ENCODE measurements at places on chromosomes 3 and 15. TPM values are rescaled to one million over a fixed set of nuclear protein-coding genes. Genes with fewer than 3 reads are reported as not detected.

GRCh38 chr3:71132995-71133730 lies 450.4 kb downstream of the FOXP1 start:
- DNase-seq, result no peak

Gene SI
- not detected for total RNA-seq

DNA sequence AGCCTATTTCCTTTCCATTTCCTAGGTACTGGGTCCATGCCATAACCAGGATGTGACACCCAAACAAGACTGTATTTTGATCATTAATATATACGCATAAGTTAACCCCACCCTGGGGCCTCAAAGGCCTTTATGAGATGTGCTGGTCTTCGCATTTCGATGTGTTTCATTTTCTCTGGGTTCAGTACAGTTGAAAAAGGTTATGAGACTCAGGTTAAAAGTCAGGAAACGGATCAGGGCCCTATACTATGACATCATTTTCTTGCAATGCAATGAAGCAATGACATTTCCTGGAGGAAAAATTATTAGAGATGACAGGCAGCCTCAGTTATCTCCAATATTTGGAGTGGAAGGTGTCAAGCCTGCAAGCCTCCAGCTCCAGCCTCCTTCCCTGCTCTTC lies 31.7 kb downstream of the TMEM212 start:
- no peak for DNase-seq

Gene DUOX2
- total RNA-seq, result 0.18 TPM

Gene HTR3E
- not detected for total RNA-seq

Gene SGO1
- total RNA-seq, result 25.6 TPM

Gene FOXB1
- total RNA-seq, result 0.36 TPM

DNA sequence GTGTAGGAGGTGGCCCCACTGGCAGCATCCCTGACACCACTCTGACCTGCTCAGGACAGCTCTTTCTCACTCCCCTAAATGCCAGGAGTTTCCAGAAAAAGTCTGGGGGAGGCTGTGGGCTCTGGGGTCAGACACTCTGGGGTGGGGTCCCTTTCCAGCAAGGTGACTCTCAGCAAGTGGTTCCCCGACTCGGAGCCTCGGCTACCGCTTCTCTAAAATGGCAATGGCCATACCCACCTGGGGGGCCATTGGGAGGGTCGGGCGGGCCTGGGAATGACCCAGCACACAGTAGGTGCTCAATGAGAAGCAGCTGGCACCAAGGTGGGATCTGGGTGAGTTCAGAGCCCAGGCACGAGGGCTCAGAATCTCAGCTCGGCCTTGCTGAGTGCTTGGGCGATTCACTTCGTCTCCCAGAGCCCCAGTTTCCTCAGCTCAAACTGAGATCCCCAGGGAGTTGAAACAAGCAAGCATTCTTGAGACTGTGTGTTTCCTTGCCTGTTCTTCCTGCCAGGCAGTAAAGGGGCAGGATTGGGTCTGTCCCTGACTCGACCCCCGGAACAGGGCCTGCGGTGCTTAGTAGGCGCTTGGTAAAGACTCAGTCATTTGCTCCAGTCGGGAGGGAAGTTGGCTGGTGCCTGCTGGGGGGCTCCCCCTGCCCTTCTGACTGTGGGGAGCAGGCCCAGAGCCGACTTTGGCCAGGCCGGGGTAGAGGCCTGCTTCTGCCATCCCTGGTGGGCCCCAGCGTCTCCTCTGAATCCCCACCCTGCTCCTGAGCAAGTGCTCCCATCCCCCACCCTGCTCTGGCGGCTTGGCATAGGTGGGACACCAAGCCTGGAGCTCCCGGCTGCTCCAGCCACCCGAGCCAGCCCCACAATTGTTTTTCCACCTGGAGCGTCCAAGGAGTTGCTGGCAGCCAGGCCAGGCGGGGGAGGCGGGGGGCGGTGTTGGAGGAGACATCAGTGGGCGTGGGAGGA lies 32.9 kb upstream of the FBLN2 start:
- DNase-seq, result no peak

DNA sequence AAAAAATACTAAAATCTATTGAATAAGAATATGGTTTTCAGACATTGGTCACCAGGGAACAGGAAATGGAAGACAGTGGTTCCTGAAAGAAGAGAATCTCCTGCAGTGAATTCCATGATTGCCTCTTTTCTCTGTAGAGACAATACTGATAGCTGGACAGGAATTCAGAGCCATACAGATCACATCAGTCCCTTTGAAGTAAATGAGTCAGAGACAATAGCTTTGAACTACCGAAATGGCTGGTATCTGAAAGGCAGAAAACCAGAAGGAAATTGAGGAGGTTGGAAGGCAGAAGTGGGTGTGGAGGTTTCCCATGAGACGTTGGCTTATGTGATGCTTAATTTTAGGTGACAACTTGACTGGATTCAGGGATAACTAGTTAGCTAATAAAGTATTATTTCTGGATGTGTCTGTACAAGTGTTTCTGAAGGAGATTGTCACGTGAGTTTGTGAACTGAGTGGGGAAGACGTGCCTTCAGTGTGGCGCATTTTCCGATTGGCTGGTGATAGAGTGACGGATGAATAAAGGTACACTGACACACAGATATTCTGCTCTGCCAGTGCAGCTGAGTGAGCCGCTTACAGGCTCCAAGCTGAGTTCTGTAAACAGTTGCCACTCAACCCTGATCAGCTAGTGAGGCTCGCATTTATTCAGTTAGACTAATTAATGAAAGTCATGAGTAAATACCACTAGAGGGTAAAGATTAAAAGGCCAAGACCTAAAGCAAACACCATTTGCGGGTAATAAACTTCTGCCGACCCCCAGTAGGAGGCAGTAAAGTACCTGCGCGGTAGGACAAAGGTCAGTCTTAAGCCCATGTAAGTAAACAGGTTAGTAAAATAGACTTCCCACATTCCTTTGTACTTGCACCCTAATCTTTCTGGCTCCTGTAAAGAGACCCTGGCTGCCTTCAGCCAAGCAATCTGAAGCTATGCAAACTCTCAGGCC lies 1298.6 kb downstream of the SI start:
- DNase-seq, result no peak

DNA sequence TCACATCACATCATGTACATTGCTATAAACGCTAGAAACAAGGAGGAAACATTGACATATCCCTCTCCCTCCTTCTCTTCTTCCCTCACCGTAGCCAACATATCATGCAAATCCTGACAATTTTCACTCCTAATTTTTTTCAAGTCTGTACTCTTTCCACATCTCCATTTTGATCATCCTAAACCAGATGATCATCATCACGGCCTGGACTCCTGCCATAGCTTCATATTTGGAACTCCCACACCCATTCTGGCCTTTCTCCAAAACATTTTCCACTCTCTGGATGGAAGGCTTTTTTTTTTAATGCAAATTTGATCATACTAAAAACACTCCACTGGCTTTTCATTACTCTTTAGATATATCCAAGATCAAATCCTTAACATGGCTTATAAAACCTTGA lies 248.0 kb upstream of the CNTN3 start:
- DNase-seq, result no peak

Gene MYD88
- 29.3 TPM for total RNA-seq

DNA sequence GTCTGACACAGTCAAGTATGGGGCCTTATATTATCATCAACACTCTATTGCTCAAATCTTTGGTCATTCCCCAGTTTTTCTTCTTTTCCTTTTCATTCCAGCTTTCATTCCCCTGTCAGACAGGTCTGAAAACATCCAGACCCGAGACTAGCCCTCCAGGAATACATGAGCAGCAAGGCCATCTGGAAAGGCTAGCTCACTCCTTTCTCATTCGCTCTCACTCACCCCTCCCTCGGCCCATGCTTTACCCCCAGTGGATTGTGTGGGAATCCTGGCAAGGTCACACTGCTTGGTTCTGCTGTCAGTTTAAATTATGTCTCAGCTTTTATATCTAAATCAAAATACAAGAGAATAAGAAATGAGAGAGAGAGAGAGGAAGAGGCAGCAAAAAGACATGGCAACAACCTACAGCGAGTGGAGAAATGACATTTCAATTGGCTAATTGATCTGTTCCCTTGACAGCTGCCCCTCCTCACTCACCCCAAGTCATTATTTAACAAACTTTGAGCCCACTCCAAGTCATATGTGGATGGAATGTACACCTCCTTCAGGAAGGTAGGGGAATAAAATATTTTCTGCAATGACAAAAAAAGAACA lies 962.2 kb downstream of the TUSC7 start:
- no peak for DNase-seq

DNA sequence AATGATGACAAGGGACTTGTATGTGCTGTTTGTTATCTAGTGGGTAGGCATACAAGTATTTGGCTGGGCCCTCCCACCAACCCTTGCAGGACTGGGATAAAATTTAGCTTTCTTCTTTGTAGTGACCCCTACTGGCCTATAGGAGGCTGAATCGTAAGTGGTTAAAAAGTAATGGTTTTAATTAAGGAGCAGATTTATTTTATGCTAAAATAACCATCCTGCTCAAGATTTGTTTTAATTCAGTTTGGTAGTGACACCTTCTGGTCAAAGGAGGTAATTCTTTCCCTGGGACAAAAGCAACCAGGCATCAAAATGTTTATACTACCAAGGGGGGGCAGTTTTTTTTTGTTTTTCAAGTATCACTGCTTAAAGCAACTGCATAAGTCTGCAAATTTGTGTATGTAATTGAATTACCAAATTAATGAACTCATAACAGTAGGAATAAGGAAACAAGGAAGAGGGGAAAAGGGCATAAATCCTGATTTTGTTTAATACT lies 70.7 kb downstream of the TOP2B start:
- DNase-seq, result peak; percentile 20

GRCh38 chr3:41000471-41000870 lies 198.8 kb upstream of the CTNNB1 start:
- DNase-seq, result no peak

GRCh38 chr3:187064210-187065115 lies 74.8 kb downstream of the RPL39L start:
- no peak for DNase-seq

DNA sequence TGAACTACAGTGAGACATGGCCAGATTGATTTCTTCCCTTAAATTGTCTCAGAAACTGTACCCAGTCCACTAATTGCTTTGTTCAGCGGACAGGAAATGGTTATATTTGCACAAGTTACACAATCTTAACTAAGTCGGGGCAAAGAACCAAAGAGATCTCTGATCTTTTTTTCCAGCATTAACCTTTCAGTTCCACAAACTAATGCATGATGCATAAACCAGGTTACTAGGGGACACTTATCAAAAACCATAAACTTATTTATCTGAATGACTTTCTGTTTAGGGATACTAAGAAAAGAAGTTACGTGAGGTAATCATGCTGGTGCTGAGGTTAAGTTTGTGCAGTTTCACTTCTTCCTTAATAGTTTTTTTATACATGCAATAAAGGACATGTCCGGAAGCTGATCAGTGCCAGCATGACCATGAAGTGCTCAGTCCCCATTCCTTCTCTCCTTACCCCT lies 22.4 kb downstream of the FNDC3B start:
- DNase-seq, result no peak

DNA sequence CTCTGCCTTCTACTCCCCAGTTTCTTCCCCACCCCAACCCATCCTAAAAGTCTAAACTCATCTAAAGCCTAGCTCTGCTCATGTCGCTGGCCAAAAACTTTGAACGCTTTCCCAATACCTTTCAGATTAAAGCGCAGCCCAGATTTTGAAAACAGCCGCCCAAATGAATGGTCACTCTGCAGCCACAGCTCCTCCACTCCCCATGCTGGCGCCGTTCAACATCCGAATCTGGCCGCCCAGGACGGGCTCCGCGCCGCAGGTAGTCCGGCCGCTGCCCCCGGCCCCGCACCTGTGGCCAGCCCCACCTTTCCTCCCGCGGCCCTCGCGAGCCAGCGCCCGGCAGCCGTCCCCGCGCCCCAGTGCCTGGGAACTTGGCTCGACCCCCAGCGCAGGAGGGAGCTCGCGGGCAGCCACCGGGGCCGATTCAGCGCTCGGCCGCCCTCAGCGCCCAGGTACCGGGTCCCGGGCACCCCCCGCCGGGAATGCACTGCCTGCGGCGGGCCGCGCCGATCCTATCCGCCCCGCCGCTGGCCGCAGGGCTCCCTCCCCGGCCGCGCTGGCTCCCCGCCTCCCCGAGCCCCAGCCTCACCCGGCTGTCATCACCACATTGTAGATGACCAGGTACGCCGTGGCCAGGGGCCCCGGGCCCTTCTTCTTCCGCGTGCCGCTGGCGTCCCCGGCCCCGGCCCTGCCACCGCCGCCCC lies 417 bp downstream of the HACD2 start:
- DNase-seq, result peak; percentile 43

- DNase-seq, result peak; percentile 90
These were observed 4.4 kb upstream of the GABRR3 start for GRCh38 chr3:98039322-98040024.

GRCh38 chr3:137468446-137468845 lies 295.7 kb upstream of the SOX14 start:
- DNase-seq, result no peak

DNA sequence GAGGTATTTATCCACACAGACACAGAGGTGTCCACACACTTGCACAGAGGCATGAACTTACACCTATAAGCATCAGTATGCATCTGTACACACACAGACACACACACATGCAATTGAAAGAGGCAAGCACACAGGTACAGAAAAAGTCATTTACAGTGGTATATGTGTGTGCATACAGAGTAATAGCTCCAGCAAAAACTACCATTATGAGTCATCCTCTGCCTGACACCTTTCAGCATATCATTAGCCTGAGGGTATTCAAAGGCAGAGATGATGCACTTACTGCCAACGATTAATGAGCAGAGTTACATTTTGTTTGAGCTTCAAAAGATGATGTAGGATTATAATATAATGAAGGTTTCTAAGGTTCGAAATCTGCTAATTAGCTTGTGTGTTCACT lies 100.3 kb upstream of the TPRG1 start:
- DNase-seq, result no peak

DNA sequence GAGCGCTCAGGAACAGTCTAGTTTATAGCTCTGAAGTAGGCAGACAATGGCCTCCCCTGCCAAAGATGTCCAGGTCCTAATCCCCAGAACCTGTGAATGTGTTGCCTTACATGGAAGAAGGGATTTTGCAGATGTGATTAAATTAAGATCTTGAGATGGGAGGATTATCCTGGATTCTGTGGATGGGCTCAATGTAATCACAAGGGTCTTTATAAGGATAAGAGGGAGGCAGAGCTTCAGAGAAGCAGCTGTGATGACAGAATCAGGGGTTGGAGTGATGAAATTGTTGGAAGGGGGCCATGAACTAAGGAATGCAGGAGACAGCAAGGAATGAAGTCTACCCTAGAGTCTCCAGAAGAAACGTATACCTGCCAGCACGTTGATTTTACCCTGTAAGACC lies 14.0 kb upstream of the GK5 start:
- no peak for DNase-seq

Gene TICRR
- total RNA-seq, result 27.0 TPM

Gene PLIN1
- total RNA-seq, result 0.50 TPM

- DNase-seq, result no peak
These were observed 65.3 kb downstream of the BLM start for GRCh38 chr15:90782442-90782841.

Data from activated CD8-positive, alpha-beta T cell treated with anti-CD3 and anti-CD28 coated beads for 36 hours (primary cell).